ENCODE measurements at places on chromosomes 1 and 21. TPM values are rescaled to one million over a fixed set of nuclear protein-coding genes. Genes with fewer than 3 reads are reported as not detected.

- peaks cover 17% of the 10 kb centered on the region for H3K4me1 ChIP-seq
- H3K4me3 ChIP-seq: peak overlapping the region; percentile 92
- peaks cover 5% of the 10 kb centered on the region for H3K27me3 ChIP-seq
Measured at GRCh38 chr1:108199201-108199691, 897 bp downstream of the SLC25A24 start.

- no peak for DNase-seq
- no peak overlapping the region for H3K27ac ChIP-seq
- no peaks in the 10 kb centered on the region for H3K36me3 ChIP-seq
- no peaks in the 10 kb centered on the region for H3K27me3 ChIP-seq
- H3K4me1 ChIP-seq: no peaks in the 10 kb centered on the region
Measured at GRCh38 chr1:168535536-168535935, 8.3 kb downstream of the XCL2 start.

GRCh38 chr1:176897350-176898236 is 266.9 kb downstream of the ASTN1 start:
- H3K27ac ChIP-seq: peak overlapping the region; percentile 18
- H3K4me3 ChIP-seq: peak overlapping the region; percentile 66
- peaks cover 65% of the 10 kb centered on the region for H3K27me3 ChIP-seq

GRCh38 chr1:117981455-117982192 is 52.1 kb downstream of the WDR3 start:
- no peaks in the 10 kb centered on the region for H3K36me3 ChIP-seq
- H3K27ac ChIP-seq: no peak overlapping the region
- H3K27me3 ChIP-seq: no peaks in the 10 kb centered on the region
- no peak for DNase-seq

DNA sequence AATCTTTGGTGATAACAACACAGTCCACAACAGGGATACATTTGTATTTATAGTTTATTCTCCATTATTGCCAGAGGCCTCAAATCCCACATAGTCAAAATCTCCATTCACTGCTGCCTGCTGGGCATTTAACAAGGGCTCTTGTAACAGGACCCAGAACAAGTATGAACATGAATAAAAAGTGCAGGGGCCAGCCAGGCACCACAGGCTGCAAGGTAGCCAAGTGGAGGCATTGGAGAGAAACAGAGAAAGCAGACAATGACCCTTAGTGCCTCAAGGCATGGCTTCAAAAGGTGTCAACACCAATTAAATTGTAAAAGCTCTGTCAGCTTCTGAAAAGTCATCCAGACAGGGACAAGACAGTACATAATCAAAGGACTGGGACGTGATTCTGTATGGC is 116.8 kb downstream of the ATP6V1G3 start:
- no peaks in the 10 kb centered on the region for H3K27me3 ChIP-seq
- no peaks in the 10 kb centered on the region for H3K36me3 ChIP-seq
- no peak overlapping the region for H3K27ac ChIP-seq
- no peak overlapping the region for H3K4me3 ChIP-seq
- DNase-seq: no peak
- H3K4me1 ChIP-seq: no peaks in the 10 kb centered on the region

DNA sequence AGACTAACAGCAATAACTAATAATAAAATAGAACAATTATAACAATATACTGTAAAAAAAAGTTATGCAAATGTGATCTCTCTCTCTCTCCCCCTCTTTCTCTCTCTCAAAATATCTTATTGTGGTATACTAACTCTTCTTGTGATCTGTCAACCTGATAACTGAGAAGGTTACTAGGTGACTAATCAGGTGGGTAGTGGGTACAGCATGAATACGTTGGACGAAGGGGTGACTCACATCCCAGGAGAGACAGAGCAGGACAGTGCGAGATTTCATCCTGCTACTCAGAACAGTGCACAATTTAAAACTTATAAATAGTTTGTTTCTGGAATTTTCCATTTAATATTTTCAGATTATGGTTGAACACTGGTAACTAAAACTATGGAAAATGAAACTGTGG is 257.5 kb downstream of the LRRC40 start:
- no peak for DNase-seq
- no peaks in the 10 kb centered on the region for H3K27me3 ChIP-seq

DNA sequence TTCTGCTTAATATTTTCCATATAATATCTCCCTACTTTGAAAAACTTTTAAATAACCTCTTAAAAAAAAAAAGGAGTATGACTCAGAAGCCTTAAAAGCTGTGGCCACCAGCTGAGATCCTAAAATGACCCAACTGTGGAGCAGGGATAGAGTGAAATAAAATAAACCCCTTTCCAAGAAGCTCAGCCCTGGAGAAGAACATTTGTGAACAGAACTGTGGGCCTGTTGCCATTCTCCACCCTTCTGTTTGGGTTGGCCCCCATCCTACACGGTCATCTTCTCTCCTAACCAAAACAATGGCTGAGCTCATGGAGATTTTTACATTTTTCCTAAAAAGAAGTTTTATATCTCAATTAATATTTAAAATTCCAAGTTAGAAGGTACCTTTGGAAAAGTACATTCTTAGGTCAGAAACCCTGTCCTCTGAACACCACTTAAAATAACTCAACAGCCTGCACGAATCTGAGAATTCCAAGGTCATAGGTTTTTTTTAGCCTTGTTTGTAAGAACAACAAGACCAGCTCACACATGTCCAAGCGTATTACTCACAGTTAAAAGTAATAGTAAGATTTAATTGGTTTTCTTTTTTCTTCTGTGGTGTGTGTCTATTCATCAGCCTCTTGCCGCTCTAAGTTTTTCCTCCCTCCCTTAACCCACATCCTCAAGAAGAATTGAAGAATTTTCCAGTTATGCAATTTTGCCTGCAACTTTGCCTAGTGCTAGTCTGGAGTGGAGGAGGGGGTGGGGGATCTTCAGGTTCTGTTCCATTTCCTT is 107.7 kb upstream of the ERRFI1 start:
- no peak overlapping the region for H3K4me3 ChIP-seq
- H3K27me3 ChIP-seq: no peaks in the 10 kb centered on the region
- peaks cover 9% of the 10 kb centered on the region for H3K4me1 ChIP-seq
- no peaks in the 10 kb centered on the region for H3K36me3 ChIP-seq
- no peak overlapping the region for H3K27ac ChIP-seq

- H3K27ac ChIP-seq: no peak overlapping the region
- H3K36me3 ChIP-seq: no peaks in the 10 kb centered on the region
- no peaks in the 10 kb centered on the region for H3K4me1 ChIP-seq
- H3K4me3 ChIP-seq: no peak overlapping the region
- DNase-seq: no peak
Measured at GRCh38 chr1:203915811-203916210, 54.4 kb downstream of the SNRPE start.

GRCh38 chr1:195697130-195697529 is 911.1 kb downstream of the KCNT2 start:
- H3K27ac ChIP-seq: no peak overlapping the region
- no peaks in the 10 kb centered on the region for H3K4me1 ChIP-seq
- H3K27me3 ChIP-seq: no peaks in the 10 kb centered on the region
- no peak overlapping the region for H3K4me3 ChIP-seq
- DNase-seq: no peak

DNA sequence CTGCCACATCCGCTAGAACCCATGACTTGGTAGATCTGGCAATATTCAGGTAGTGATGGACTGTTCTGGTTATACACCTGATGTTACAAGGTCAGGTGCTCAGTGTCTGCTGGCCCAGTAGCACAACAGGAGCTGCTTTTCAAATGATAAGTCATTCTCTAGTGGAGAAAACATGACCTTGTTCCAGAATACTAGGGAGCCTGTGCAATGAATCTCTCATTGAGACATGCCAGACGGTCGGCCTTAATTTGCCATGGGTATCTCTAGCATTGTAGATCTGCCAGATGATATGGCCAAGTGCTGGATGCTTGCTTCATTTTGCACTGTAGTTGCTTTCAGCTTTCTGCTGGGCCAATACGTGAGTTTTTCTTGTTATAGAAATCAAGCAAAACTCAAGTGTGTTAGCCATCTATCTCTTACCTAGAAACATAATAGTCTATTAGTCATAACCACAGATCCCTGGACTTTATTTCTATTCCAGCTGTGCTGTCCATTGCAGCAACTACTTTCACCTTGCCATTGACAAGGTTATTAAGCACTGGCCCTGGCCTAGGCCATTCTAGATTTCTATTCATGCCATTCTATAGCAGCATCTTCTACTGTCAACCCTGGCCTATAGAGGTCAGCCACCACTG is 13.9 kb upstream of the CENPF start:
- H3K4me3 ChIP-seq: no peak overlapping the region
- H3K36me3 ChIP-seq: no peaks in the 10 kb centered on the region
- H3K27me3 ChIP-seq: no peaks in the 10 kb centered on the region
- no peaks in the 10 kb centered on the region for H3K4me1 ChIP-seq
- no peak overlapping the region for H3K27ac ChIP-seq
- no peak for DNase-seq

GRCh38 chr1:28933277-28933676 is 18.9 kb downstream of the EPB41 start:
- H3K36me3 ChIP-seq: no peaks in the 10 kb centered on the region
- H3K27me3 ChIP-seq: no peaks in the 10 kb centered on the region
- H3K27ac ChIP-seq: no peak overlapping the region
- DNase-seq: no peak
- peaks cover 7% of the 10 kb centered on the region for H3K4me1 ChIP-seq

DNA sequence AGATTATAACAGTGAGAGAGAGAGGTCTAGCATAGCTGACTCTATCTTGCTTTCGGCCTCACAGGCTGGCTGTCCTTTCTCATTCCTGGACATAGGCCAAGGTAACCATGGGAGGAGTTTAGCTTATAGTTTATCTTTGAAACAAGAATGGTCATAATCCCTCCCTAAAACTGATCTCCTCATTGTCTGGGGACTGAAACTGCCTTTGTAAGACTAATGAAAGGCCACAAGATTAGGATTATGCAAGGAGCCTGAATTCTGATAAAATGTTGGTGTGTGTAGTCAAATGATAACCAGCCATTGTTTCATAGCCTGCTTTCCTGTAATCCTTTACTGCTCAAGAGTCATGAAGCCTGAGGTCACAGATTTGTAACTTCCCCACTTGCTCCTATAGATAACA is 131.9 kb upstream of the LYPLAL1 start:
- no peak for DNase-seq
- H3K36me3 ChIP-seq: peaks cover 19% of the 10 kb centered on the region
- H3K27ac ChIP-seq: peak overlapping the region; percentile 78
- no peak overlapping the region for H3K4me3 ChIP-seq

GRCh38 chr1:174156437-174156836 is 2.9 kb upstream of the RABGAP1L start:
- H3K27me3 ChIP-seq: no peaks in the 10 kb centered on the region
- no peak overlapping the region for H3K4me3 ChIP-seq
- no peak overlapping the region for H3K27ac ChIP-seq
- no peaks in the 10 kb centered on the region for H3K36me3 ChIP-seq
- peaks cover 18% of the 10 kb centered on the region for H3K4me1 ChIP-seq

GRCh38 chr1:147565189-147565980 is 24.1 kb downstream of the BCL9 start:
- no peak overlapping the region for H3K27ac ChIP-seq
- peaks cover 6% of the 10 kb centered on the region for H3K36me3 ChIP-seq
- H3K4me1 ChIP-seq: peaks cover 31% of the 10 kb centered on the region
- no peak for DNase-seq
- H3K4me3 ChIP-seq: no peak overlapping the region

DNA sequence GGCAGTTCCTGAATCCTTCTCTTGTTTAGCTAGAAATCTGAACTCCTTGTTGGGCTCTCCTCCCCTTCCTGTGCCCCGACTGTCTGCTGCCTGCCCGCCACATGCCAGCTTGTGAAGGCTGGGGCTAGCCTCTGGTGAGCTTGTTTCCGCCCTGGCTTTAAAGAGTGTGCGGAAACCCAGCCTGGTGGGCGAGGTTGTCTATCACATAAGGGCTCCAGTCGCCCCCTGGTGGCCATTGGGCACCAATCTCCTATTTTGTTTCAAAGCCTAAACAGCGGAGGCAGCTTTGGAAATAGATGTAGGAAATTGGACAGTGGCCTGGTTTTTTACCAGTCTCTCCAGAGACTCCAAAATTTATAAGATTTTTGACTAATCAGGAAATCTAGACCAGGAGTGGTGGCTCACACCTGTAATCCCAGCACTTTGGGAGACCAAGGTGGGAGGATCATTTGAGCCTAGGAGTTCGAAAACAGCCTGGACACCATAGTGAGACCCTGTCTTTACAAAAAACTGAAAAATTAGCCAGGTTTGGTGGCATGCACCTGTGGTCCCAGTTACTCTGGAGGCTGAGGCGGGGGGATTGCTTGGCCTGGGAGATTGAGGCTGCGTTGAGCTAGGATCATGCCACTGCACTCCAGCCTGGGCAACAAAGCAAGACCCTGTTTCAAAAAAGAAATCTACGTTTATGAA is 9.8 kb downstream of the ATP8B2 start:
- no peaks in the 10 kb centered on the region for H3K27me3 ChIP-seq
- H3K4me1 ChIP-seq: peaks cover 7% of the 10 kb centered on the region
- no peak overlapping the region for H3K4me3 ChIP-seq
- peak; percentile 76 for DNase-seq

- H3K27me3 ChIP-seq: peaks cover 87% of the 10 kb centered on the region
- no peaks in the 10 kb centered on the region for H3K36me3 ChIP-seq
- H3K4me1 ChIP-seq: peaks cover 16% of the 10 kb centered on the region
- H3K27ac ChIP-seq: no peak overlapping the region
- peak overlapping the region; percentile 73 for H3K4me3 ChIP-seq
Measured at GRCh38 chr1:111990878-111991718, 1.6 kb upstream of the KCND3 start.

DNA sequence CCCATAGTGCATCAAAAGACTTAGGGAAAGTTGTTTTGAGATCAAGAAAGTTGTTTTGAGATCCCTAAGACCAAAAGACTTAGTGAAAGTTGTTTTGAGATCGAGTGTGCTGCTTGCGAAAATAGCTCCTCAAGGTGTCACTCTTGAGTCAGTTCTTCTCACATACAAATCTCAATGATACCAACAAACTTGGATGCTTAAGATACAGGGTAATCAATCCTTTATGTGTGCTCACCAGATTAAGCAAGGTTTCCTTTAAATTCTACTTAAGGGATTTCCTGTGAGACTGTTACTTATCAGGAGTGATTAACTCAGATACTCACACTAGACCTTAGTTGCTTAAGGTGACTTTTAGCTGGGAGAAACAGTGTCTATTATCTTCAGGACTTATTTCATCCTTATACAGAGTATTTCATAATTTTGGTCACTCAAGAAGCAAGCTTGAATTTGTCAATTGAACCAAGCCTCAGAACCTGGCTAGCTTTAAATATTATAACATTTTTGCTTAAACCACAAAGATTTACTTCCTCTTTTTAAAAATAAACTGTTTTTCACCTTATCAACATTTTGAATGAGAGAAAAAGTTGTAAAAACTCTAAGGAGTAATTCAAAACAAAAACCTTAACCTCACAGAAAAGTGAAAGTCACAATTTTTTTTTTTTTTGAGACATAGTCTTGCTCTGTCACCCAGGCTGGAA is 8.0 kb upstream of the RLF start:
- no peak for DNase-seq
- peaks cover 6% of the 10 kb centered on the region for H3K4me1 ChIP-seq
- H3K27me3 ChIP-seq: peaks cover 7% of the 10 kb centered on the region
- peak overlapping the region; percentile 77 for H3K27ac ChIP-seq

GRCh38 chr1:50424884-50425375 is 1.7 kb upstream of the DMRTA2 start:
- H3K4me1 ChIP-seq: peaks cover 14% of the 10 kb centered on the region
- no peak for DNase-seq
- H3K36me3 ChIP-seq: no peaks in the 10 kb centered on the region
- peak overlapping the region; percentile 45 for H3K4me3 ChIP-seq

The PCP4 gene
- total RNA-seq: 2.0 TPM

The AIRE gene
- total RNA-seq: not detected

The SLC6A9 gene
- 29.4 TPM for total RNA-seq

The RAB42 gene
- 2.1 TPM for total RNA-seq

The PCAT6 gene
- 5.7 TPM for total RNA-seq

The ACADM gene
- total RNA-seq: 61.2 TPM

The TEX38 gene
- 0.38 TPM for total RNA-seq

The HIVEP3 gene
- 1.6 TPM for total RNA-seq

The E2F2 gene
- 7.8 TPM for total RNA-seq

The GPR37L1 gene
- 0.04 TPM for total RNA-seq

The BSND gene
- total RNA-seq: not detected

The RIMKLA gene
- total RNA-seq: 3.5 TPM

The KRTAP12-2 gene
- total RNA-seq: not detected

The AQP10 gene
- total RNA-seq: 0.96 TPM

The SYNJ1 gene
- 10.1 TPM for total RNA-seq

Measured in progenitor cell of endocrine pancreas (in vitro differentiated cells).